ENCODE measurements at places on chromosomes 6 and 20.

DNA sequence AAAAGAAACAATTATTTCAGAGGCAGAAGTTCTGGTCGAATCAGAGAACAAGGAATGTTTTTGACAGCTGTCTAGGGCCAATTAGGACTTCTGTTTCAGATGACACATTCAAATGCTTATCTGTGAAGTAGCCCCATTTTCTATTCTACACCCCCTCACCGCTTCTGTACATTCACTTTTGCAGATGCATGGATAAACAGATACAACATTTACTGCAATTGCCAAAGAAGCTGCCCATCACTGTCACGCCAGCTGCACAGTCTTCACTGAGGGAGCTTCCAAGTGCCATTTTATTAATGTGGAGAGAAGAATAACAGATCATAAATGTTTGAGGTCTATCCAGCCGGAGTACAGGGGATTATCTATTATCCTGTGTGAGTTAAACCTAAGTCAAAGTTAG is 426.8 kb upstream of the ARID1B start:
- DNase-seq: no peak

DNA sequence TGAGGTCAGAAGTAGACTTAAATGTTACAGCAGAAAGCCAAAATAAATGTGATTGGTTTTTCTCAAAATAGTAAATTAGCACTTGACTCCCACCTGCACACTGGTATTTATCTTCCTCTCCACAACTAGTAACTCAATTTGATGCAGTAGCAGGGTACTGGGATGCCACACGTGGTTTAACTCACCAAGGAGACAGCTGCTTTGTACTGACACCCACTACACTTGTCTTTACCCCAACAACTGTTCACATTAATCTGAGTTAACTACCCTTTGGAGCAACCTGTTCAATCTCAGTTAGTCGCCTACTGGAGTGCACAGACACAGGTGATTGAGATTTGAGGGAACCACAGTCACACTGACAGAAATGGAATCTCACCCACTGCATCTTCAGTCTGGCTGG is 242.1 kb downstream of the PRKN start:
- no peak for DNase-seq

- DNase-seq: no peak
These were observed 18.6 kb downstream of the CCDC167 start for GRCh38 chr6:37480951-37481534.

GRCh38 chr6:55601120-55601519 is 22.1 kb upstream of the HMGCLL1 start:
- DNase-seq: no peak

GRCh38 chr6:36577301-36577700 is 16.9 kb upstream of the SRSF3 start:
- no peak for DNase-seq

GRCh38 chr6:33206027-33206863 is 1.8 kb downstream of the HSD17B8 start:
- DNase-seq: no peak

GRCh38 chr6:106973018-106973835 is 1.3 kb downstream of the CD24 start:
- DNase-seq: no peak

GRCh38 chr20:51661609-51662178 is 106.5 kb downstream of the ATP9A start:
- DNase-seq: no peak

- no peak for DNase-seq
These were observed 3.1 kb downstream of the JAG1 start for GRCh38 chr20:10670501-10671220.

DNA sequence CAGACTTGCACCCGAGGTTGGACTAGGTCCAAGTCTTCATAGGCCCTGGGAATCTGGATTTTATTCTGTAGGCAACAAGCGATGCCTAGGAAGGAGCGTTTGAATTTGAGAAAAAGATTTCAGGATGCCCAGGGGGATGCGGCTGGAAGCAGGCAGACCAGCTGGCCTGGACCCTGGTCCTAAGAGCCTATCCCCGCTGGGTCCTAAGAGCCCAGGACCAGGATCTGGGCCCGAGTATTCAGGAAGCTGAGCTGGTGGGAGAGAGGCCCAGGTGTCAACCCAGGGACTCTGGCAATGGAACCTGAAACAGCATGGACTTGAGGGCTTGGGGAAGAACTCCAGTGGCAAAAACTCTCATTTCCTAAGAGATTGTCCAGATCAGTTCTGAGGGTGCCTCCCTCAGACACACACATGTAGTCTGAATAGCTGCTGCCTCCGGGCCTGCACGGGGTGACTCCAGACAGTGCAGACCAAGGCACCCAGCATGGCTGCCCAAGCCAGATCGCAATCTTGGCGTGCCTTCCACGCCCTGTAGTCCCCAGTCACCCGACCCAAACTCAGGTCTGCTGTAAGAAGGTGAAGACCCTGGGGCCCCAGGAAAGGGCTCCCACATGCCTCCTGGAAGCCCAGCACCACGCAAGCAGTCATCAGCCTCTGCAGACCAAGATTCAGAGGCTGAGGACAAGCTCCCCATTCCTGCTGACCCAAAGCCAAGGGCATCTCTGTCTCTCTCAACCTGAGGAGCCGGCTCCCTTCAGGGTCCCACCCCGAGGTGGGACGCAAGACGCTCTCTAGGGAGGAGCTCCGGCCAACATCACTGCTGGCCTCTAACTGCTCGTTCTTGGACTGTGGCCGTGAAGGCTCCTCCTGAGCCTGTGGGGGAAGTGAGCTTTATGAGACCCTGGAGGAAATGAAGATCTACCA is 34.4 kb downstream of the RRBP1 start:
- no peak for DNase-seq

GRCh38 chr6:113936093-113936934 is 34.6 kb downstream of the HDAC2 start:
- peak; percentile 4 for DNase-seq

GRCh38 chr6:6210994-6211393 is 109.5 kb downstream of the F13A1 start:
- DNase-seq: no peak

DNA sequence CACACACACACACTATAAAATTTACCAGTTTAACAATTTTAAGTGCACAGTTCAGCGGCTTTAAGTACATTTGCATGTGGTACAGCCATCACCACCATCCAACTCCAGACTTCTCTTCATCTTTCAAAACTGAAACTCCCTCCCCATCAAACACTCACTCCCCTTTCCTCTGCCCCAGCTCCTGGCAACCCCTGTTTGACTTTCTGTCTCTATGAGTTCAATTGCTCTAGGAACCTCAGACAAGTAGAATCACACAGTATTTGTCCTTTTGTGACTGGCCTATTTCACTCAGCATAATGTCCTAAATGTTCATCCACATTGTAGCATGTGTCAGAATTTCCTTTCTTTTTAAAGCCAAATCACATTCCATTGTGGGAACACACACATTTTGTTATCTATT is 302.8 kb upstream of the FOXQ1 start:
- no peak for DNase-seq

GRCh38 chr6:130537447-130537846 is 171.6 kb downstream of the TMEM200A start:
- no peak for DNase-seq

DNA sequence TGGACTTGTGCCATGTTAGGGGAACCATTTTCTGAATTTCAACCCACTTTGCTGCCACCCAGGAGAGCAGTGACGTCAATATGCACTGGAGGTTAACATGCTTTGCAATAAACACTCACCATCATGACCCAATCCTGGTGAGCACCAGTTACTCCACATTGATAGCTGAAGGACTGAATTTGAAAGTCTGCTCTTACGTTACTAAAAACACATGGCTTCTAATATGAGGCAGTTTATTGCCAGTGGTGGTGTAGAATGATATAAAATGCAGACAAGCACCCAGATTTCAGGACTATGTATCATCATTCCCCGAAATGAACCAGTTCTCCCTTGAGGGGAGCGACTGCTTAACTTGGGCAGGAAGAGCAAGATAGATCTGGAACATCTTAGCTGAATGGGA is 23.8 kb downstream of the RFPL4B start:
- DNase-seq: no peak

DNA sequence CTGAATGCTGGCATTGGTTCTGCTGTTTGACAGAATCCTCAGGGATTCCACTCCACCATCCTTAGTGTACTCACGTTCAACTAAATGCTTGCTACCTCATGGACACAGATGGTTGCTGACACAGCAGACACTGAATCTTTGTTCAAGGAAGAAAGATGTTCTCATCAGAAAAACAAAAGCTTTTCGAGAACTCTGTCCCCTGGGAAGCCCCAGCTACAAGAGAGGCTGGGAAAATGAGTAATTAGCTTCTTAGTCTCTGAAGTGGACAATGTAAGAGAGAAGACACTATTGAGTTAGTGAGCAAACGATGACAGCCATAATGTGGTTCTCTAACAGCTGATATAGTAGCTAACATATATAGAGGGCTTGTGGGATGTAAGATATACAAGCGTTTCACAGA is 30.9 kb upstream of the ENPP5 start:
- no peak for DNase-seq

DNA sequence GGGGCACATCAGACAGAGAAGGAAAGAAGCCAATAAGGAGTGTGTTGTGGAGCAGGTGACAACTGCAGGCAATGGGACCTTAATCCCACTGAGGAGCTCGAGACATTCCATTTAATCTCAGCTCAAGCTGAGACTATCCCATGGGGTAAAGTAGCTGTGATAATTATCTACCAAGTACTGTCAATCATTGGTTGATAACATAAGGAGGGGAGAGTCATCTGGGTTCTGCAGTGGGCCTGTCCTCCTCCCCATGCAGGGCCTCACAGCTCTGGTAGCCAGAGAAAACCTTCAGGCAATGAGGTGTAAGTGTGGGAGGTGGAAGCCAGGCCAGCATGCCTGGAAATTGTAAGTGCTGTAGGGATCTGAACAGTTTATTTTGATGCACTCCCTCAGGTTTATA is 375.0 kb upstream of the ARID1B start:
- no peak for DNase-seq

- no peak for DNase-seq
These were observed 658.4 kb downstream of the PHF3 start for GRCh38 chr6:64294034-64294433.

DNA sequence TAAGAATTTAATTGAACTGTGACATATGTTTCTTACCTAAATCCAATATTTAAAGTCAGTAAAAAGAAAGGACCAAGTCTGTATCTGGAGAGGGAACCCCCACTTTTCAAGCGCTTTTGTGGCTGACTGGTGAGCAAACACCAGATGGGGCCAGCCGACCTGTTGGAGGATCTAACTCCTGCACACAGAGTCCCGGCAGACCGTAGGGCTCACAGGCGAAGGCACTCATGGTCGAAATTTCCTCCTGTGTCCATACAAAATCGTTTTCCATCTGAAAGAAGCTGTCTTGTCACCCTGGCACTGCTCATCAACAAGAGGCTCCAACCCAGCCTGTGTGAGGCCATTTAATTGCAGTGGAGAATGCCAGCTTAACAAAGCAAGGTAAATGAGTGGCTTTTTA is 94.0 kb downstream of the SCML4 start:
- no peak for DNase-seq

DNA sequence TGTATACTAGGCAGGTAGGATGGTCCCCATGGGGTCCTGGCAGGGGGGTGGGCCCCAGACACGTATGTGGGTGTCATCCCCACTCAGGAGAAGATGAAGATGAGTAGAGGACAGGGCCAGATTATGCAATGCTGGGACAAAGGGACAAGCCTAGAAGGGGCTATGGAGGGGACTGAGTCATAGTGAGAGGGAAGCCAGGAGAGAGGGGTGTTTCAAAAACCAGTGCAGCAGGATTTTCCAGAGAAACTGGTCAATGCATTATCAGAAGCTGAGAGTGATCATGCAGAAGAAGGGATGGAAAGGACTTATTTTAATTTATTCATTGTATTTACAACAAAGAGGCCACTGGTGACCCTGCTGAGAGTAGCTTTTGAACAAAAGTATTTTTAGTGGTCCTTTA is 74.0 kb downstream of the PPP1R3G start:
- DNase-seq: no peak

GRCh38 chr20:45611054-45611453 is 18.5 kb upstream of the WFDC10A start:
- no peak for DNase-seq

GRCh38 chr20:41234546-41234945 is 83.0 kb downstream of the ZHX3 start:
- no peak for DNase-seq

Data from NCI-H1436 treated with DMSO at 0.1 percent for 48 hours (cell line).